ENCODE measurements at places on chromosomes 5 and 9. TPM values are rescaled to one million over a fixed set of nuclear protein-coding genes. Genes with fewer than 3 reads are reported as not detected.

DNA sequence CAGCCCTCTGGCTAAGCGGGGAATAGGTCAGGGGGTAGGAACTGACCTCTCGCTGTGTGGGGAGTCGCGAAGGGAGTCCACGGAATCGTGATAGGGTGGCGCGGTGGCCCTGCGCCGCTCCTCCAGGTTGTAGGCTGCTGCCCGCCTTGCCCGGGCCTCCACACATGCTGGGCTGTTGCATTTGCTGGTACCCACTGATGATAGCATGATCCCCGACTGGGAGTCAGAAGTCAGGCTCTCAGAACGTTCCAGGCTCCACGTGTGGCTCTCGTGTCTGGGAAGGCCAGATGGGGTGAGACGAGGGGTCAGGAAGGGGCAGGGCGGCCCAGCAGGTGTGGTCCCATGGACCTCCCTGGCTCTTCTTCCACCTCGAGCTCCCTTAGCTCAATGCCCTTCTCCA, 56.0 kb downstream of the PSD2 start:
- H3K4me1 ChIP-seq: 0 out of 2 replicates have a peak, but pooled peaks cover 9% of the 10 kb centered on the region
- DNase-seq: no peak
- H3K36me3 ChIP-seq: no peaks in the 10 kb centered on the region
- no peak overlapping the region for H3K4me3 ChIP-seq
- H3K27ac ChIP-seq: no peak overlapping the region

The OBP2A gene
- total RNA-seq: not detected

The C9 gene
- total RNA-seq: 0.21 TPM

The CKMT2 gene
- total RNA-seq: 3.1 TPM

DNA sequence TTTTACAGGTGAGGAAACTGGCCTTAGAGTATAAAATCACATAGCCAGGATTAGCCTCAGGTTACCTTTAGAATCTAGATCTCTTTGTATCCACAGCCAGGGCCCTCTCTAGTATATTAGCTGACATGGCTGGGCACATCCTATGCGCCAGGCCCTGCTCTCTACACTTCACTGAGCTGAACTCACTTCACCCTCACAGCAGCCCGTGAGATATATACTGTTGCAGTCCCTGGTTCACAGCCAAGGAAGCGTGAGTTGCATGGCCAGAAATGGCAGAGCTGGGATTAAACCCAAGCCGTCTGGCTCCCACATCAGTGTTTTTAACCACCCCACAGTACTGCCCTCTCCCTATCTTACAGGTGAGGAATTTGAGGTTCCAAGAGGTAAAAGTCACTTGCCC, 58.4 kb downstream of the DAB2IP start:
- no peak overlapping the region for H3K27ac ChIP-seq
- H3K4me3 ChIP-seq: no peak overlapping the region
- no peak for DNase-seq
- H3K36me3 ChIP-seq: 0 out of 2 replicates have a peak, but pooled peaks cover 3% of the 10 kb centered on the region
- peaks cover 42% of the 10 kb centered on the region for H3K4me1 ChIP-seq

DNA sequence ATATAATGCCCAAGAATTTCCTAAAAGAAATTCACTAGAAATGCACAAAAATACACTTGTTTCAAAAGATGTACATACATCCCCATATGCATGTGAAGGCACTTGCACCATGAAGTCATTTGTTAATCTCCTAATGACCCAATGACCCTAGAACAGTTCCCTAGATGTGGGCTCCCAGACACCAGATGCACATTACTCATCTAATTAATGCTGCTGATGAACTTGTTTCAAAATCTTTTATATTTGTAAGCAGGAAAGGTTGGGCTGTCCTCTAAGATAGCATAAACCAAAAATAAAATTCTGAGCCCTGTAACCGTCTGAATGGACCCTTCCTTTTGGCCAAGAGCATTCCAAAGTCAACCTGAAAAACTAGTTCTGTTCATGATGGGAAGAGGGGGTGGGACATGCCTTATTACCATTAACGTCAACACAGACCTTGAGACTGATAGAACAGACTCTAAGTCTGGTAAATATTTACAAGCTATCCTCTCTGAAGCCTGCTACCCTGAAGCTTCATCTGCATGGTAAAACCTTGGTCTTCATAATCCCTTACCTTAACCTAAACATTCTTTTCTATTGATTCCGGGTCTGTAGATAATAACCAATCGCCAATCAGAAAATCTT, 91.0 kb upstream of the DAPK1 start:
- H3K27me3 ChIP-seq: no peaks in the 10 kb centered on the region
- H3K36me3 ChIP-seq: peaks cover 7% of the 10 kb centered on the region
- DNase-seq: no peak

GRCh38 chr5:78295035-78295961, 800 bp upstream of the AP3B1 start:
- H3K36me3 ChIP-seq: peaks cover 1% of the 10 kb centered on the region
- DNase-seq: peak; percentile 78
- H3K27me3 ChIP-seq: no peaks in the 10 kb centered on the region

DNA sequence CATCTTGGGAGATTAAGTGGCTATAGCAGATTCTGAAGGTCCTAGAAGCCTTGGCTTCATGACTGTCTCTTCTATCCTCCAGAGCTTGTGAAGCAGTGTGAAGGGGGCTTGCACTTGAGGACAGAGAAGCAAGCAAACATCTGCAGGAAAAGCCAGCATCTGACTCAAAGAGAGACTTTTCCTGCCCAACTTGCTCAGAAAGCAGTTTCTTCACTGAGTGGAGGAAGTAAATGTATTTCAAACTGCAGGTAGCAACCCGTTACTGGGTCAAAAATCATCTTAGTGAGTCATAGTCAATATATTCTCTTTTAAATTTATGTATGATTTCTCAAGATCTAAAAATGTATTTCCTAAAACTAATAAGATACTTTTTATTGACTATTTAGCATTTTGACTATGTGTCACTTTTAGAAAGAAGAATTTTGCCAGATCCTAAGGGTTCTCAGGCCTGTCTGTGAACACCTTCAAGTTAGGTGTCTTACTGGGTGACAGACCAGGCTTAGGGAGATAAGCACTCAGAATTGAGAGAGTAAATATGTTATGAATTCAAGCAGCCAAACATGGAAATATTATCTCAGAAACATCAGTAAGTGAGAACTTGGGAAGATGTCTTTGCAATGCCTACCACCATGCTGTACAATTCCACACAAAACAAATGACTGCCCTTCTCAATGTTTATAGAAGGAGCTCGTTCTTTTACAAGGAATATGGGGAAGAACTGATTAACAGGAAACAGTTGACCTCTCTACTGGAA, 72.6 kb upstream of the DMAC1 start:
- DNase-seq: no peak
- no peaks in the 10 kb centered on the region for H3K27me3 ChIP-seq
- no peaks in the 10 kb centered on the region for H3K4me1 ChIP-seq
- H3K4me3 ChIP-seq: no peak overlapping the region
- peaks cover 17% of the 10 kb centered on the region for H3K36me3 ChIP-seq
- H3K27ac ChIP-seq: no peak overlapping the region

DNA sequence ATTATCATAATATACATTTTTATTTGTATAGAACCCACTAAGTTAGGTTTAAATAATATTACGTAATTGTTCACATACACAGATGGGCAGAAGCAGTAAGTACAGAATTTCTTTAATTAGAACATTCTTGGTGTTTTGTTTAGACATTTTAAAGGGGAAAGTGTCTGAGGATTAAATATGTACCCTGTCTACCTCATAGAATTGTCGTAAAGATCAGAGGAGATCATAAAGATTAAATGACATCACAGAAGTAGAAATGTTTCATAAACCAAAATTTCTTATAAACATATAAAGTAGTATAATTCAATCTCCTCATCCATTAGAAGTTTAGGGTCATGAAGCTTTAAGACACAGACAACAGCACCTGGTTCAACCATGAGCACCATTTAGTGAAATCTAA, 20.1 kb downstream of the DEPDC1B start:
- no peak for DNase-seq
- peaks cover 22% of the 10 kb centered on the region for H3K36me3 ChIP-seq
- no peaks in the 10 kb centered on the region for H3K27me3 ChIP-seq
- no peak overlapping the region for H3K27ac ChIP-seq

DNA sequence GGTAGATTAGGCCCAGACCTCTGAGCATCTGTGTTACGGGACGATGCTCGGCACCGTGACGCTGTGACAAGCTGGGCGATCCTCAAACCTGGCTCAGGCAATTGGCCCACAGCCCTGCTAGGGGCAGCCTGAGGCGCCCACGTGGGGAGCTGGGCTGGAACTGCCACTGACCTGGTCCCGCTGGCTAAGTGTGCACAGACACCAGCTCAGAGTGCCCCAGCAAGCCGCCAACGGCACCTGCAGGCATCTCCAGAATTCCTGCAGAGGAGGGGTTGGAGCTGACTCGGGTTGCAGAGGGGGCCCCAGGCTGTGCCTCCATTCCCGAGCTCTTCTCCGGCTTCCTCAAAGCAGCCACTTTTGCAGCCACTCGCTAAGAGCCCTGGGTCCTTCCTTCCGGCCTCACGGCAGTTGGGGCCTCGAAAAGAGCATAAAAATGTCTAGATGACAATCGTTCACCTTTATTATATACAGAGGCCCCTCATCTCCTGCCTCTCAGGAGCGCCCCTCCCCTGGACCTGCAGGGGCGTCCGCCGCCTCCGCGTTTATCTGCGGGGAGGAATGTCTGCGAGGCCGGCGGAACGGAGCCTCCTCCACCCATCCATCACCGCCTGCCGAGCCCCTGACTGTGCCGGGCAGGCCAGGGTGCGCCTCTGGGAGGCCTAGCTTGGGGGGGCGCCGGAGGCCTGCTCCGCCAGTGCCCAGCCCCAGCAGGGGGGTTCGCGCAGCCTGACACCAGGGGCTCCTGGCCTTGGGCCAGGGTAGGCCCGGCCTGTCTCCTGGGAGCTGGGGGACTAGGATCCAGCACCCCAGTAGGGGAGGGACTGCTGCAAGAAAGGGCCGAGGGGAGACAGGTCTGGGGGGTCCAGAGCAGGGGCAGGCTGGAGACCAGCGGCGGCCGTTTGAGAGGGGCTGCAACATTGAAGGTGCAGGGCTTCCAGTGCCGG, 144.9 kb downstream of the BARX1 start:
- H3K4me1 ChIP-seq: peaks cover 38% of the 10 kb centered on the region
- DNase-seq: peak; percentile 44
- H3K36me3 ChIP-seq: no peaks in the 10 kb centered on the region
- no peak overlapping the region for H3K27ac ChIP-seq

The LIX1 gene
- not detected for total RNA-seq

DNA sequence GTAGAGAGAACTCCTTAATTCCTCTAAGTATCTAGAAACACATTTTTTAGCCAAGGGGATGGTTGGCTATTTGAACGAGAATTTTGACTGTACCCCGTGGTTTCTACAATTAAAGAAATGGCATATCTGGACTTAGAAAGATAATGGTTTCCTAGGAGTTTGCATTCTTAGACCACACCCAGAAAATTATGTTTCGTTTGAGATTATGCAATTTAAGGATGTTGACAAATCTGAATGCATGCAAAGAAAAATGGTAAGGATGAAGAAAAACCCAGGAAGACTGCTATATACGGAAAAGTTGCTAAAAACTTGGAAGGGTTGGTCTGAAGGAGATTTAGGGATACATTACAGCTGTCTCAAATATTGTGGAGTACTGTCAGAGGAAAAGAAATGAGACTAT, 538.5 kb upstream of the WWC1 start:
- H3K27me3 ChIP-seq: no peaks in the 10 kb centered on the region
- no peaks in the 10 kb centered on the region for H3K36me3 ChIP-seq
- no peak overlapping the region for H3K27ac ChIP-seq
- DNase-seq: no peak
- no peak overlapping the region for H3K4me3 ChIP-seq

DNA sequence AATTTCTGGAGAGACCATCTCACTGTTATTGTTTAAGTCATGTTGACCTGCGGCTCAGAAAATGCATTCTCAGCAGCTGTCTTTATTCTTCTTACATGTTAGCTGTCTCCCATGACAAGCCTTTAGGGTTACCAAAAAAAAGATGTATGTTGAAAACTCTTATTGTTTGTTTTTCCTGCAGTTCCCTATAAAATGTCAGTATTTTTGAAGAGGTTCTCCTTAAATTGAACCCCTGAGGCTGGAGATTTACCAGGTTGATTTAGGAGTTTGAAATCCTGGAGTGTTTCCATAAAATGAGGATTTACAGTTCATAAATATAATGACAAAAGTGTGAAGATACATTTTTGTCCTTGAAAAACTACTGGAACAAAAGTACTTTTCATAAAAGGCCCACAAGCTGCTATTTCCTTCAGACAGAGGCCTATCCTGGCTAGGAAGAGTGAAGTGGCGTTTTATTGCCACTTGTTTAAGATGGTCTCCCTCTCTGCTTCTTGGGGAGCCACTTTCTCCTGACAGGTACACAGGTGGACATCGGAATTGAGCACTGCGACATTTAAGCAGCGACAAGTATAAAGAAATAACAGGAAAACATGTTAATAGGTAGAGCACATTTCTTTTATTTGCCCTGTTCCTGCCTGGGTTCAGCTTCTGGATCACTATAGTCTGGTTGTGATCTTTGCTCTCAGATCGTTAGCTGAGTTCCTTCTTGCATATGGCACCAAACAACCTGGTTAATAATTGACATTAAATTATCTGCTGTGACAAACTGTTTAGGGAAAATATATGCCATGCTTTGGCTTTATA, 344.8 kb upstream of the RPS23 start:
- H3K4me3 ChIP-seq: no peak overlapping the region
- no peaks in the 10 kb centered on the region for H3K27me3 ChIP-seq
- peaks cover 13% of the 10 kb centered on the region for H3K36me3 ChIP-seq
- DNase-seq: no peak
- no peak overlapping the region for H3K27ac ChIP-seq

The CENPP gene
- 14.3 TPM for total RNA-seq

- H3K36me3 ChIP-seq: peaks cover 18% of the 10 kb centered on the region
- DNase-seq: no peak
- no peak overlapping the region for H3K27ac ChIP-seq
- peaks cover 24% of the 10 kb centered on the region for H3K4me1 ChIP-seq
These were observed 4.5 kb downstream of the DAP start for GRCh38 chr5:10756549-10756948.

DNA sequence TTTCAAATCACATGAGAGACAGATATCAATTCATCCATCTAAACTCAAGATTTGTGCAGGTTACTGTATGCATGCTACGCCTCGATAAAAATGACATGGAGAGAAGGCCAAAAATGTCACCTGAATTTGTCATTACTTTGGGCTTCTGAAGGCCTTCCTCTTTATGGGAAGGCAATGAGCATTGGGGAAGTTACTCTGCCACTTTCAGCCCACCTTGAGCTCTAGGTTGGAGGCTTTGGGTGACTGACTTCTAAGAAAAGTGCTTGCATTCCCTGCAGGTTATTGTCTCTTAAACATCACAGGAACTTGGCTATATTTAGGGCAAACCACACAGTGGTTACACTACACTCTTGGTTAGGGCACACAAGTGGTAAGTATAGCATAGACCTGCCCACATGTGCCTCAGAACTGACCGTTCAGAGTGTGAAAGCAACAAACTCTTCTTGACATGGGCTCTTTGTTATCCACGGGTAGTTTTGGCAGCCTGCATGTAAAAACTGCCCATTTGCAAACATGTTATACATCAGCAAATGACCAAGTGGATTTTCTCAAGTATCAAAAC, 169.5 kb downstream of the ZNF608 start:
- no peak overlapping the region for H3K4me3 ChIP-seq
- H3K27me3 ChIP-seq: peaks cover 50% of the 10 kb centered on the region
- peaks cover 67% of the 10 kb centered on the region for H3K4me1 ChIP-seq
- DNase-seq: no peak
- no peak overlapping the region for H3K27ac ChIP-seq
- peaks cover 4% of the 10 kb centered on the region for H3K36me3 ChIP-seq

- H3K27ac ChIP-seq: no peak overlapping the region
- DNase-seq: no peak
These were observed 379.9 kb upstream of the IRX4 start for GRCh38 chr5:2262620-2263019.

- peaks cover 5% of the 10 kb centered on the region for H3K4me1 ChIP-seq
- H3K27ac ChIP-seq: no peak overlapping the region
- peaks cover 18% of the 10 kb centered on the region for H3K36me3 ChIP-seq
These were observed 40.3 kb downstream of the PRKACG start for GRCh38 chr9:68973619-68974018.
